MCF 10A (cell line): ENCODE measurements at places on chromosomes 11 and 22. TPM values are rescaled to one million over a fixed set of nuclear protein-coding genes. Genes with fewer than 3 reads are reported as not detected.

CLMP gene
- total RNA-seq = 86.1 and 91.9 TPM in 2 replicates

OTOG gene
- total RNA-seq = not detected in 2 replicates

ANO9 gene
- total RNA-seq = 7.2 and 9.4 TPM in 2 replicates

TREH gene
- not detected in 2 replicates for total RNA-seq

CRKL gene
- total RNA-seq = 74.0 and 76.1 TPM in 2 replicates

DDX25 gene
- total RNA-seq = not detected in 2 replicates

RELT gene
- 5.8 and 8.4 TPM in 2 replicates for total RNA-seq

MB gene
- not detected in 2 replicates for total RNA-seq

GAB4 gene
- total RNA-seq = not detected in 2 replicates

CCDC15 gene
- total RNA-seq = 2.8 and 3.4 TPM in 2 replicates

SLC22A12 gene
- total RNA-seq = not detected in 2 replicates

MRE11 gene
- total RNA-seq = 13.2 and 15.1 TPM in 2 replicates

ZP1 gene
- not detected in 2 replicates for total RNA-seq

CRYBB3 gene
- total RNA-seq = 0.61 and 0.76 TPM in 2 replicates

CRYBB1 gene
- not detected in 2 replicates for total RNA-seq

OR10A2 gene
- total RNA-seq = not detected in 2 replicates

OR10G7 gene
- not detected in 2 replicates for total RNA-seq

TMPRSS6 gene
- not detected in 2 replicates for total RNA-seq

HTR3A gene
- not detected in 2 replicates for total RNA-seq

TYR gene
- not detected in 2 replicates for total RNA-seq

UCP3 gene
- total RNA-seq = 1.5 and 2.5 TPM in 2 replicates

HPX gene
- total RNA-seq = 0.71 and 0.75 TPM in 2 replicates

FUT4 gene
- total RNA-seq = 0.23 and 0.32 TPM in 2 replicates

NPAT gene
- total RNA-seq = 10.2 and 11.0 TPM in 2 replicates

PRR33 gene
- total RNA-seq = not detected in 2 replicates

KCNK7 gene
- 0.25 TPM in 1 of 2 replicates, not detected in the other for total RNA-seq

MICAL2 gene
- 151 and 154 TPM in 2 replicates for total RNA-seq

C11orf21 gene
- total RNA-seq = not detected in 2 replicates

MOV10L1 gene
- total RNA-seq = not detected in 2 replicates

MPZL3 gene
- 11.9 and 17.7 TPM in 2 replicates for total RNA-seq

CD3D gene
- not detected in 2 replicates for total RNA-seq

CARD10 gene
- 20.6 and 22.7 TPM in 2 replicates for total RNA-seq

OR10G8 gene
- not detected in 2 replicates for total RNA-seq
